Fibroblast of the conjunctiva (primary cell): ENCODE measurements at places on chromosomes 3 and 15.

GRCh38 chr15:45179221-45179985, 8.4 kb downstream of the SHF start:
- no peak for DNase-seq

- no peak for DNase-seq
Measured at GRCh38 chr3:146128939-146129338, 32.0 kb downstream of the PLOD2 start.

DNA sequence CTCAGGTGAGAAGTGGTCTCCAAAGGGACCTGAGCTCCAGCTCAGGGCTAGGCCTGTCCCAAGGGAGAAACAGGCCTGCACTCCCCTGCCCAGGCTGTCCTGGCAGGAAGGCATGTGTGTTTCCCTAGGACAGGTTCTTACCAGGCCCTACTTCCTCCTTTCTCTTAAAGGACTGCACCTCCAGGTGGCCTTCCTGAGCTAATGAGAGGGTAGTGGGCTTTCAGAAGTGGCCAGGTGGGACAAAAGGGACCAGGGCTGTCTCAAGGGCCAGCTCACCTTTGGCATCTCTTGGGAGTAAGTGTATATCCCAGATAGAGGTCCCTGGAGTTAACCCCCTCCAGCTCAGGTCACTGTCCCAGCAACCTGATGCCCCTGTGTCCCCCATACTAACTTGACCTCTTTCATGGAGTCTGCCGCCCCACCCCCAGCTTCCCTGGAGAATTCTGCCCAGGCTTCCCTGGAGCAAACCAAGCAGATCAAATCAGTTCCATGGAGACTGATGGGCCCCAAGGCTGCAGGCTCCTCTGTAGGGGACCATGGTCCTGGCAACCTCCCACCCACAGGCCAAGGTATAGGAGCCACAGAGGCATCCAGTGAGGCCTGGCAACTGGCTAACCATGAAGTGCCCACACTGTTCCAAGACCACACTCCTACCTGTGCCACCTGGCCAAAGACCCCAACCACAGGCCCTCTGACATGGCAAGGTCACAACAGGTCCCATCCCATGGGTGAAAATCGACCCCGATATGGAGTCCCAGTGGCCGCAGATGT, 67.6 kb downstream of the ZNF445 start:
- no peak for DNase-seq

- DNase-seq: no peak
Measured at GRCh38 chr15:77871852-77872371, 205.6 kb downstream of the TBC1D2B start.

GRCh38 chr3:48989796-48990635, at the start of gene P4HTM:
Gene P4HTM, plus strand, starts transcription at chr3:48990241. Its CDS starts 16 bp downstream, at chr3:48990257.
- peak; percentile 82 for DNase-seq
